ENCODE measurements at places on chromosomes 7 and 10.

DNA sequence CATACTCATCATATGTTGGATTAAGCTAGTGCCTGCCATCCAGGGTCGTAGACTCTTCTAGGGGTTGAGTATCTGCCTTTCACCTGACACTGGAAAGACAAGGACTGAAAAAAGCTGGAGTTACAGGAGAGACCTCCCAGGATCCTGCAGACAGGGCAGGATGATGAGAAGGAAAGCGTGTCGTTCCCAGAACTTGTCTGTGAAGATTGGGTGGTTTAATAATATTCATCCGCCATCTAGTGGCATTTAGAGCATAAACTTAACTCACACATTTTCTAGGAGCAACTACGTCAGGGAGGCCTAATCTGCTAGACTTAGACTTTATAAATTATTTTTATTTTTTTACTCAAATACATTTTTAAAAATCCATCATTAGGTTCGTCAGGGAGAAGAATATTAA is 59.6 kb downstream of the ADRB1 start:
- no peak for DNase-seq

- no peak for DNase-seq
Measured at GRCh38 chr10:30368065-30368718, 19.1 kb upstream of the MTPAP start.

DNA sequence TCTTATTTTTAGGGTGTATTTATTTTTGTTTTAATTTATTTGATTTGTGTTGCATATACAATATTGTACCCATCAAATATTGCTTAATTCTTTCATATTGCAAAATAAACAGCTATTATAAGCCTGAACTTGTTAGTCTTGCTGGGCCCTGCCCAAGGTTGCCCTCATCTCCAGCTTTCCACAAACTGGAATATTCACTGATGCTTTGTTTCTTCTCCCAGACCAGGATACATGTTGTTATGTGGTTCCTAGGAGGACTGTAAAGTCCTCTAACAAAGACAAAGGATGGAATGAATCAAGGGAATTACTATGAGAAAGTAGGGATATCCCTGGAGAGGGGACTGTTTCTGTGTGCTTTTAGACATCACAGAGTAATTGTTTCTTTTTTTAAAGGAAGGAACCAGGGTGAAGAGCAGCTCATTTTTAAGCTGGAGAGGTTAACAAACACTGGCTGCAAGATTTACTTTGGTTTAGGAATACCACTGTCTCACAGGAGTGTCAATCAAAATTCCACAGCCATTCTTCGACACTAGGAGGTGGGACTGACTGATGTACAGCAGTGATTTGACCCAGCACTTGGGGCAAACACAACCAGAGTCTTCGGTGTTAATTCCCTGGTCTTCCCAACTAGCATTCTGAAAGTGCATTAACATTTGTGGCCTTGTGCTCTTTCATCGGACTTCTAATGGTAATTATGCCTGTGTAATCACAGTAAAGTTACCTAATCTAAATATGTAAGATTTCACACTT is 14.8 kb upstream of the CD36 start:
- DNase-seq: no peak

GRCh38 chr10:14124941-14125340 is 205.8 kb downstream of the FRMD4A start:
- DNase-seq: no peak

DNA sequence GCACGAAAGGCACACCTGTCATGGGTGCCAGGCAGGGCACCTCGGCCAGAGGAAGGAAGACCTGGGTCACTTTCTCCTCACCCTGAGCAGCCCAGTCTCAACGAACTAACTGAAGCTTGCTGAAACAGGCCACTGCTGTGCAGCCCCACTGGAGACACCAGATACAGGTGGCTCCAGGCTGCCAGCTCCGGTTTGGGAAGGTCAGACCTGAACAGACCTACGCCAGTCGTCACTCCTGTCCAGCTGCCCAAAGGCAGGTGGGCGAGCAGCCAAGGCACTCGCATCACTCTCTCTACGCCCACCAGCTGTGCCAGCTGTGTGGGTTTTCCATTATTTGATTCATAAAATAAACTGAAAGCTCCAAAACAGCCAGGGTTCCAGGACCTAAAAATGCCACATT is 256.1 kb downstream of the ZMYND11 start:
- no peak for DNase-seq

DNA sequence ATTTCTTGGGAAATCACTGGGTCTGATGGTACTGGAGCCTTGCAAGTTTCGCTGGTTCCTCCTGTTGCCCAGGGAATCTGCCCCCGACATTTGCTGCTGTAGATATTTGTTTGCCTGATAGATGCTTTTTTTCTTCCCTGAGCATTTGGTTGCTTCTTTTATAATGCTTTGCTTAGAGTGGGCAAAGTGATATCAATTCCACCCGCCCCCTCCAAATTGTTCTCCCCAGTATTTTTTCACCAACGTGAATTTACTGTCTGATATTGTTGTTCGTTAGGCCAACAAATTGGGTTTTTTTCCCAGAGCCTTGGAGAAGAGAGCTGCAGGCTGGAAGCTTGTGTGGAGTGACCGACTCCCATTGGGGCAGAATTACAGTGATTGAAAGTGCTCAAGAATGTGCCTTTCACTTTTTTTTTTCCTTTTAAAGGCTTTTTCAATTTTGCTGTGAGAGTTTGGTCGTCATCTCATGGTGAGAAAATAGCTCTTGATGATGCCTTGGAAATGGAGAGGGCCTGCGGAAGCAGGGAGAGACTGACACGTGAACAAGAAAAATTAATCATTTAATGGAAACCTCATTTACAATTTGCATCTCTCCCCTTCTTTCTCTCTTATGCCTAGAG is 2.5 kb downstream of the GRK5 start:
- DNase-seq: no peak

GRCh38 chr7:16780596-16780995 is 24.2 kb downstream of the AGR2 start:
- no peak for DNase-seq

DNA sequence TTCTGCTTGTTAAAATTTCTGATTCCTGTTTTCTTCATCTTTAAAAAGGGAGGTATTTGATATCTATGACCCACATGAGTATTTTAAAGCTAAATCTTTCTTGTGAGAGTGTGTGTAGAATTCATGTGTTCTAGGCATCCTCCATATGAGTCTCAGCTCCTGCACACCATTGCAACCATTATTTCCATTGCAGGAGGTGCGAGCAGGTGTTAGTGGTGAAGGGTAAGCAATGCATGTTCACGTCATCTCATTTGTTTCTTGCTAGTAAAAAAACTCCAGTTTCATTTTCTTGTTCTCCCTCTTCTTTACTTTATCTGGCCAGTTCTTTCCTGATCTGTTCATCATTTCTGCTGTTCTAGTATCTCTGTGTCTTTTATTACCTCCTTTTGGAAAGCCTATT is 100.5 kb downstream of the ADRA2A start:
- DNase-seq: no peak

DNA sequence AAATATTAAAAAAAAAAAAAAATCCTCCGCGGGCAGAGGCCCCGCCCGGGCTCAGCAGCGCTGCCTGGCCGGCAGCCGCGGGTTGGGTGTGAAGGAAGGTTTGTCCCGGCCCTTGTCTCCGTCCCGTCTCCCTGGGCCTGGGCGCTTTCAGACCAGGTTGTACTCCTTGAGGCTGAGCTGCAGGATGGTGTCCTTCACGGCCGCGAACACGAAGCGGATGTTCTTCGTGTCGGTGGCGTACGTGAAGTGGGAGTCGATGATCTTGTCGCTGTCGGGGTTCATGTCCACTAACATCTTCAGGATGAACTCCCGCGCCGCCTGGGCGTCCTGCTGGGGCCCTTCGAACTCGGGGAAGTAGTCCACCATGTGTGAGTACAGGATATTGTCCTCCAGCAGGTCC is 123.7 kb upstream of the KCTD7 start:
- DNase-seq: no peak

DNA sequence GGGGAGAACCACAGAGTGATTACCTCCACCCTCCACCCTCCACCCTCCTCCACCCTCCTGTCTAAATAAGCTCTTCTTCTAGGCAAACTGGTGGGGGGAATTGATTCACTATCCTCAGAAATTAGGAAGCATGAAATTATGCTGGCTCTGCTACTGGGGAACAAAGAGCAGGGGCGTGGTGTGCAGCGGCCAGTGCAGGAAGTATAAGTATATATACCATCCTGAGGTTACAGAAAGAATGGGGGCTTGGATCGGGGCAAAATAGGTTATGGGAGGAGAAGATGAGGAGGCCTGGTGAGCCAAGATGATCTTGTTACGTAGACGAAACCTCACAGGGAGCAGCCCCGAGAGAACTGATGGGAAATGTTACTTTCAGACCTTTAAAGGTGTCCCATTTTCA is 49.1 kb downstream of the SYPL1 start:
- no peak for DNase-seq

DNA sequence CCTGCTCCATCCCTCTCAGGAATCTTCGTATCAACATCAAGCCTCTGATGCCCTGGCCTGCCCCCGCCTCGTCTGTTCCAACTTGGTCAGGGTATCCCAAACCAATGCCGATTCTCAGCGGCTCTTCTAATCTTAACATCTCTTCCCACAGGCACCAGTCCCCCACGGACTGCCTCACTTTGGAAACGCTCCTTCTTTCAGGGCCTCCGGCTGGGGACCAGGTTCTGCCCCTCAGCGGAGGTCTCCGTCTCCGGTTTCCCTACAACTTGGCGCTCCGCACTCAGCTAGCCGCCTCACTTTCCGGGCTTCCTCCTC is 488 bp downstream of the ABCF2 start:
- no peak for DNase-seq

DNA sequence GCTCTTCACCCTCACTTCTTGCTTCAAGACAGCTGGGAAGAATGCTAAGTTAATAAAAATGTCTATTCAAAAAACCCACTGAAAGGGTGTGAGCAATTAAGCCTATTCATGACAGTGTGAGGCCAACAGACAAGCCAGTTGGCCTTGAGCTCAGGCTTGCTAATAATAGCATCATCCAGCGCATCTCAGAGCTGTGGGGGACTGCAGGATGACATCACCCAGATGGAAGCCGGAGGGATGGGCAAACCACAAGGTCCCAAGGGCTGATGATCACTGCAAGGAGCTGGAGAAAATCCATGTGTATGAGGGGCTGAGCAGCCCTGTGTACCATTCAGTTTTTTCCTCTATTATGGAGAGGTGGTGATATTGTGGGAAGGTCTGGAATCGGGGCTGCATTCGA is 770.4 kb downstream of the TNS3 start:
- DNase-seq: no peak

DNA sequence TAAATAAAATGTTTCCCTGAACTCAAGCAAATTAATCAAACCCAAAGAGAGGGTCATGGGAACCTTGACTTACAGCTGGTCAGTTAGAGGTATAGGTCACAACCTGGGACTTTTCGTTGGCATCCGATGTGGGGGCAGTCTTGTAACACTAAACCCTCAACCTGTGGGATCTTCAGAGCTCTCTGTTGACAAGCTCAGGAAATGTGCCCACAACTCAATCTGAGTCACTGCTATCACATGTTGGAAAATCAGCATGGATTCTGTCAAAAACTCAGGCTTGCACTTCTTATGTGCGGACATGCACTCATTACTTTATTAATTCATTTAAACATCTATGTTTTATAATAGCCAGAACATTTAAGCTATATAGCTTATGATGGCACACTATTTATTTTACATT is 424.6 kb upstream of the SORCS1 start:
- no peak for DNase-seq

- DNase-seq: no peak
Measured at GRCh38 chr7:156582591-156583123, 57.9 kb upstream of the RNF32 start.

GRCh38 chr10:79488336-79488735 is 24.0 kb upstream of the EIF5AL1 start:
- no peak for DNase-seq

DNA sequence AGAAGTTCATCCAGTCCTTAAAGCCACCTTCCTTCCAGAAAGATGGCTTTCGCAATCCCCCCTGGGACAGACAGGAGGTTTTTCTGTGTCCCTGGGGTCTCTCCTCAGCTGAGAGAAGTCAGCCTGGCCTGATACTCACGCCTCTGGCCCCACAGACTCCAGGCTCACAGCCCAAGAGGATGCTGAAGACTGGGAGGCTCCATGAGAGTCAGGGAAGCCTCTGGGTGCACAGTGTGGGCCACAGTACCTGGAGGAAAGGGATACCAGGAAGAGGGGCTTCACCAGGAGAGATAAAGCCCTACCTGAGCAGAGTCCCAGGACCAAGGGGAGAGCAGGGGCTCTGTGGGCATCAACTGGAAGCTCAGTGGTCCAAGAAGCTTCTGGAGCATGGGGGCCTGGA is 324.4 kb downstream of the GRID1 start:
- no peak for DNase-seq

DNA sequence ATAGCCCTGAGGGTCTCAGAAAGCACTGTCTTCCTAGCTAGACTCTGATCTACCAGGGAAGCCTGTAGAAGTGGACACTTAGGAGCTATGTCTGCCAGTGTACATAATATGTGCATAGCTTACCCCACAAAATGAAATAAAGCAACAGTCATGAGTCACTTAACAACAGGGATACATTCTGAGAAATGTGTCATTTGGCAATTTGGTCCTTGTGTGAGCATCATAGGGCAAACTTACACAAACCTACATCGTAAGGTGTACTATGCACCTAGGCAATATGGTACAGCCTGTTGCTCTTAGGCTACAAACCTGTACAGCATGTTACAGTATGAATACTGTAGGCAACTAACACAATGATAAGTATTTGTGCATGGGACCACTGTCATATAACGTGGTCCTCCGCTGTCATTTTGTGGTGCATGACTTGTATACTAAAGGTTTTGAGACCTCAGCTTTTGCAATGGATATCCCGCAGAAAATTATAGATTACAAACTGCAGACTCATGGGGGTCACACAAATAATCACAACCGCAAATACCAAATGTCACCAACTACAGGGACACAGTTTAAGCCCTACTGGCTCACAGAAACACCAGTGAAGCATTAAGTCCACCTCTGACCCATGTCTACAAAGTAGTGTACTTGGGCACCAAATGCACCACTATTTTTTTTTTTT is 1.7 kb downstream of the URGCP start:
- no peak for DNase-seq

DNA sequence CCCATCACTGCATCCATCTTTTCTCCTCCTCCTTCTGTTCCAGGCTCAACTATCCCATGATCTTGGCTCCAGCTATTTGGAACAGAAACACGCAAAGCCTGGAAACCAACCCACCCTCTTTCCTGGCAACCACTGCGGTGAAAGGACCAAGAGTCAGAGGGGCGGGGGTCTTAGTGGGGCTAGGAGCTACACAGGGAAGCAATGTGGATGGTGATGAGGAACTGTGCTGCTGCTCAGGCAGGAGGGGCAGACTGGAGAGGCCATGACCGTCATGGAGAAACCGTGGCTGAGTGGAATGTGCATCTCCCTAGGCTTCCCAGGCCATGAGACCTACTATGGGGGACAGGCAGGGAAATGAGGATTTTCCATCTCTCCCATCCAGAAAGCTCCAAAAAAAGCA is 25.6 kb downstream of the PLAC9 start:
- DNase-seq: no peak
